ENCODE measurements at places on chromosomes 5 and 9. TPM values are rescaled to one million over a fixed set of nuclear protein-coding genes. Genes with fewer than 3 reads are reported as not detected.

EQTN gene
- total RNA-seq, result not detected

TMC1 gene
- total RNA-seq, result not detected

DNA sequence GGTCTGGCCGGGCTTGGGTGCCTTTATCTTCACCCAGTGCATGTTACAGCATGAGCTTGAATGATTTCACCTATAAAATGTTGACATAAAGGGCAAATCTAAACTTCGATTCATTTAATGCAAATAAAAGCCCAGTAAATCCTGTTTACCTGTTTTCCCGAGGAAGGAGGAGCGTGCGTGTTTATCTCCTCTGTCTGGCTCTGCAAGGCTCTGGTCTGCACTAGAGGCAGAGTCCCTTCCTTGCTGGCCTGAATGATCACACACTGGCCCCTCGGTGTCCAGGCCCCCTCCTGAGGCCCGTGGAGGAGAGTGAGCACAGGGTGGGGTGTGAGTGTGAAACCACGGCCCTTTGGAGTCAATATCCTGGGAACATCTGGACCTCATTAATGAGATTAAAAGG lies 125.1 kb upstream of the LHFPL2 start:
- DNase-seq, result no peak
- H3K4me3 ChIP-seq, result no peak overlapping the region
- H3K4me1 ChIP-seq, result peaks cover 4% of the 10 kb centered on the region
- no peaks in the 10 kb centered on the region for H3K36me3 ChIP-seq

- no peaks in the 10 kb centered on the region for H3K27me3 ChIP-seq
- no peak overlapping the region for H3K27ac ChIP-seq
- peaks cover 14% of the 10 kb centered on the region for H3K4me1 ChIP-seq
- no peaks in the 10 kb centered on the region for H3K36me3 ChIP-seq
- no peak overlapping the region for H3K4me3 ChIP-seq
Measured at GRCh38 chr5:95872346-95873268, 50.1 kb upstream of the GLRX start.

- H3K4me1 ChIP-seq, result peaks cover 12% of the 10 kb centered on the region
- no peak within 1 kb of the TSS for H3K4me3 ChIP-seq
- H3K36me3 ChIP-seq, result no peaks in the 10 kb centered on the region
- H3K27ac ChIP-seq, result peak within 1 kb of the TSS; percentile 50
- no peaks in the 10 kb centered on the region for H3K27me3 ChIP-seq
Measured at GRCh38 chr5:35047785-35048404, at the start of gene AGXT2. TSS of gene AGXT2 (minus strand) at chr5:35047949. CDS start at chr5:35047892, 57 bp downstream.

- H3K27ac ChIP-seq, result peak overlapping the region; percentile 87
- H3K4me3 ChIP-seq, result peak overlapping the region; percentile 94
- no peaks in the 10 kb centered on the region for H3K27me3 ChIP-seq
- DNase-seq, result peak; percentile 75
- peaks cover 64% of the 10 kb centered on the region for H3K4me1 ChIP-seq
Measured at GRCh38 chr5:95731571-95732554, 727 bp downstream of the RHOBTB3 start.

TSSK1B gene
- 0.72 TPM for total RNA-seq

- no peak overlapping the region for H3K4me3 ChIP-seq
- DNase-seq, result no peak
- peaks cover 5% of the 10 kb centered on the region for H3K4me1 ChIP-seq
- no peaks in the 10 kb centered on the region for H3K36me3 ChIP-seq
- peaks cover 23% of the 10 kb centered on the region for H3K27me3 ChIP-seq
Measured at GRCh38 chr5:173630724-173631365, 14.4 kb upstream of the BOD1 start.

DNA sequence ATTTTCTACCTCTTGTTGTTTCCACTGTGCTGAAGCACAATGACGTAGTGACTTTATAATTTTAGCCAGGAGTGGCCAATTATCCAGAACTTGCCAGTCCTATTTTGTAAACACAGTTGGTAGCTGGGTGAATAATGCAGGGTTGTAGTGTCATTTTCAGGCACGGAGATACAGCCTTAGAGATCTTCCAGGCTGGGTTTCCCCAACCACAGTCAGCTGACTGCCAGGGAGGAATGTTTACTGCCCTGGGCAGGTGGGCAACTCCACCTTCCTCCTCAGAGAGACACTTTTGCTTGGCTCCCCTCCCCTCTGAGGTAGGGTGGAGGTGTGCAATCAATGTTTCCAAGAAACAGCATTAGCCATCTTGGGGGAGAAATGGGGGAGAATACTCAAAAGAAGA lies 228.1 kb upstream of the NR4A3 start:
- H3K27me3 ChIP-seq, result no peaks in the 10 kb centered on the region
- no peak for DNase-seq
- no peak overlapping the region for H3K27ac ChIP-seq
- H3K4me1 ChIP-seq, result no peaks in the 10 kb centered on the region

- DNase-seq, result no peak
- no peaks in the 10 kb centered on the region for H3K36me3 ChIP-seq
- no peak overlapping the region for H3K27ac ChIP-seq
- H3K4me3 ChIP-seq, result no peak overlapping the region
- H3K4me1 ChIP-seq, result peaks cover 21% of the 10 kb centered on the region
Measured at GRCh38 chr5:80411589-80412219, 3.8 kb downstream of the ZFYVE16 start.

GRCh38 chr9:37466037-37466709 lies 923 bp upstream of the ZBTB5 start:
- no peaks in the 10 kb centered on the region for H3K36me3 ChIP-seq
- peaks cover 21% of the 10 kb centered on the region for H3K4me1 ChIP-seq
- peak overlapping the region; percentile 100 for H3K4me3 ChIP-seq
- H3K27me3 ChIP-seq, result no peaks in the 10 kb centered on the region
- peak overlapping the region; percentile 91 for H3K27ac ChIP-seq
- peak; percentile 55 for DNase-seq

DNA sequence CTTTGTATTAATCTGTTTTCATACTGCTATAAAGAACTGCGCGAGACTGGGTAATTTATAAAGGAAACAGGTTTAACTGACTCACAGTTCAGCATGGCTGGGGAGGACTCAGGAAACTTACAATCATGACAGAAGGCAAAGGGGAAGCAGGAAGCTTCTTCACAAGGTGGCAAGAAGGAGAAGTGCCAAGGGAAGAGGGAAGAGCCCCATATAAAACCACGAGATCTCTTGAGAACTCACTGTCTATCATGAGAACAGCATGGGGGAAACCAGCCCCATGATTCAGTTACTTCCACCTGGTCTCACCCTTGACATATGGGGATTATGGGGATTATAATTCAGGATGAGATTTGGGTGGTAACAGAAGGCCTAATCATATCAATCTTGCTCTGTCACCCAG lies 60.9 kb upstream of the CHD1 start:
- DNase-seq, result no peak
- no peaks in the 10 kb centered on the region for H3K4me1 ChIP-seq
- no peaks in the 10 kb centered on the region for H3K36me3 ChIP-seq
- H3K27me3 ChIP-seq, result no peaks in the 10 kb centered on the region
- no peak overlapping the region for H3K27ac ChIP-seq

GRCh38 chr9:115442054-115442453 lies 324.1 kb upstream of the TNC start:
- DNase-seq, result no peak
- H3K27ac ChIP-seq, result no peak overlapping the region
- H3K4me3 ChIP-seq, result no peak overlapping the region

DNA sequence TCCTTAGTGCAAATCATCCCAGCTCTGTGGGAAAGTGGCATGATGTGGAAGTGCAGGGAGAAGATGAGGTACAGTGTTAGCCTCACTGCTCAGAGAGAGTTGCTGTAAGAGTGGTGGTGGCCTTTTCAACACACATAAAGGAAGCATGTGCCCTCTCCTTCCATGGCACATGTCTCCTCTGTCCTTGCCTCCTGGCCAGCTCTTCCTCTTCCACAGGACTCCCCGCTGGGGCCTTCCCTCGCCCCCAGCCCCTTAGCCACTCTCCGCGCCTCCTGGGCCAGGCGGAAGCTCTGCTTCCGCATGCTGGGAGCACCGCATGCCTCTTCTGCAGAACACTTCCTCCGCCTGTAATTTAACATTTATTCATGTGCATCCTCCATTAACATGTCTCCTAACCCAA lies 4.8 kb upstream of the KCNMB1 start:
- no peaks in the 10 kb centered on the region for H3K36me3 ChIP-seq
- H3K27ac ChIP-seq, result no peak overlapping the region
- H3K4me3 ChIP-seq, result no peak overlapping the region
- H3K27me3 ChIP-seq, result peaks cover 4% of the 10 kb centered on the region

NEUROG1 gene
- not detected for total RNA-seq

LHX3 gene
- total RNA-seq, result under 0.01 TPM

DNA sequence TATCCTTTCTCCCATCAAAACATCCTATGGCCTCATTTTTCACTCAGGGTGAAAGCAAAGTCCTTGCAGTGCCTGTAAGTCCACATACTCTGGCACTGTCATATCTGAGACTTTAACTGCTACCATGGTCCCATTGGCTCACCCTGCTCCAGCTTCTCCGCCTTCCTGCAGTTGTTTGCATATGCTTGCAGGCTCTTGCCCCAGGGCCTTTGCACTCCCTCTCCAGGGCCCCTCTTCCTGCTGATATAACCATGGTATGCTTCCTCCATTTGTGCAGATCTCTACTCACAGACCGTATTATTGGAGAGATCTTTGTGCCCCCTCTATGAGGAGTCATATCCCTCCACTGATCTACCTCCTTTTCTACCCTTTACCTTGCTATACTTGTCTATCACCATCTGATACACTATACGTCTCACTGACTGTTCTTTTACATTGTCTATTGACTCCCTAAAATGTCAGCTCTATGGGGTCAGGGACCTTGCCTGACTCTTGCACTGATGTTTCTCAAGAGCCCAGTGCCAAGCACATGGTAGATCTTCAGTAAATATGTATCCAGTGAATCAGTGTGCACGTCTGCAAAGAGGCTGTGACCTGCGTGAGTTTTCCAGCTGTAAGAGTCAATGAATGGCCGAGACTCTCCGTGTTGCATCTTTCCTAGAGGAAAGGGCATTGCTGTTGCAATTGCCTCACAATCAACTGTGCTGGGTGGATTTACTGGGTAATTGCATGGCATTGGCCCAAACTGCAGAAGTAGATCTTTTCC lies 81.7 kb upstream of the CPEB4 start:
- no peaks in the 10 kb centered on the region for H3K27me3 ChIP-seq
- H3K36me3 ChIP-seq, result no peaks in the 10 kb centered on the region
- H3K4me3 ChIP-seq, result no peak overlapping the region
- H3K27ac ChIP-seq, result no peak overlapping the region

ADAMTS2 gene
- 203 TPM for total RNA-seq

GRCh38 chr5:180439911-180440769 lies 54.0 kb upstream of the CNOT6 start:
- H3K4me3 ChIP-seq, result no peak overlapping the region
- peaks cover 4% of the 10 kb centered on the region for H3K27me3 ChIP-seq
- no peak overlapping the region for H3K27ac ChIP-seq
- H3K36me3 ChIP-seq, result no peaks in the 10 kb centered on the region
- no peak for DNase-seq

- DNase-seq, result no peak
- no peaks in the 10 kb centered on the region for H3K27me3 ChIP-seq
- no peak overlapping the region for H3K27ac ChIP-seq
- no peaks in the 10 kb centered on the region for H3K4me1 ChIP-seq
- H3K36me3 ChIP-seq, result no peaks in the 10 kb centered on the region
Measured at GRCh38 chr5:45796959-45797553, 100.9 kb upstream of the HCN1 start.

GRCh38 chr5:105751908-105752307 lies 1918.8 kb downstream of the EFNA5 start:
- H3K4me3 ChIP-seq, result no peak overlapping the region
- H3K36me3 ChIP-seq, result no peaks in the 10 kb centered on the region
- no peak for DNase-seq
- H3K27ac ChIP-seq, result no peak overlapping the region

GRCh38 chr5:158462349-158463114 lies 603.6 kb upstream of the CLINT1 start:
- no peaks in the 10 kb centered on the region for H3K36me3 ChIP-seq
- H3K4me3 ChIP-seq, result no peak overlapping the region
- peaks cover 18% of the 10 kb centered on the region for H3K4me1 ChIP-seq
- no peak for DNase-seq

- peaks cover 15% of the 10 kb centered on the region for H3K27me3 ChIP-seq
- no peak overlapping the region for H3K27ac ChIP-seq
- no peaks in the 10 kb centered on the region for H3K36me3 ChIP-seq
- H3K4me1 ChIP-seq, result no peaks in the 10 kb centered on the region
Measured at GRCh38 chr9:114434878-114435311, 47.1 kb upstream of the AKNA start.

DNA sequence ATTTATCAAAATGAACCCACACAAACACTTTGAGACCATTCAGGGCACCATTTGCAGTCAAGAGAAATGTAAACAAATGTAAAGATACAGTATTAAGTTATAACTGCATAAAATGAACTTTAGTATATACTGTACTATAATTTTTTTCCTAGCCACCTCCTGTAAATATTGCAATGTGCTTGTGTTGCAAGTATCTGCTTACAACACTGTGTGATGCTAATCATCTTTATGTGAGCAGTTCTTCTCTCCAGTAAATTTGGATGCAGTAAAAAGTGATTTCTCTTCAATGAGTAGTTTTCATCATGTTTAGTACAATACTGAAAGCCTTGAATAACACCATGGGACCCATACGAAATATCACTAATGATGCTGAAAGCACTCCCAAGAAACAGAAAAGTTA lies 9.4 kb downstream of the G3BP1 start:
- H3K36me3 ChIP-seq, result peaks cover 16% of the 10 kb centered on the region
- DNase-seq, result no peak
- H3K4me1 ChIP-seq, result peaks cover 15% of the 10 kb centered on the region

GRCh38 chr9:69260161-69260560 lies 64.9 kb upstream of the ENTREP1 start:
- H3K27me3 ChIP-seq, result no peaks in the 10 kb centered on the region
- no peak overlapping the region for H3K4me3 ChIP-seq
- H3K4me1 ChIP-seq, result no peaks in the 10 kb centered on the region

DNA sequence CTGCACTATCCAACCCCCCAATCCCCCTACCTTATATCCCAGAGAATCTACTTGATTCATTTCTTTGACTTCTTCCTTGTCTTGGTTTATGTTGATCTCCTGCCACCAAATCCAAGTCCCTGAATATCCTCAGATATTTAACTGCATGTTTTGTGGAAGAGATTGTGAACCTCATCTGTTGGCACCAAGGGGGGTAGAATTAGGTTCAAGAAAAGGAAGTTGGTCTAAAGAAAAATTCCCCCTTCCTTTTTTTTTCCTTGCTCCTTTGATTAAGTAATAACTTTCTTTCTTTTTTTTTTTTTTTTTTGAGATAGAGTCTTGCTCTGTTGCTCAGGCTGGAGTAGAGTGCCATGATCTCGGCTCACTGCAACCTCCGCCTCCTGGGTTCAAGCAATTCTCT lies 526 bp upstream of the CD14 start:
- H3K4me3 ChIP-seq, result peak overlapping the region; percentile 72
- DNase-seq, result no peak
- H3K36me3 ChIP-seq, result no peaks in the 10 kb centered on the region
- peaks cover 7% of the 10 kb centered on the region for H3K27me3 ChIP-seq

OSMR gene
- 189 TPM for total RNA-seq

DNA sequence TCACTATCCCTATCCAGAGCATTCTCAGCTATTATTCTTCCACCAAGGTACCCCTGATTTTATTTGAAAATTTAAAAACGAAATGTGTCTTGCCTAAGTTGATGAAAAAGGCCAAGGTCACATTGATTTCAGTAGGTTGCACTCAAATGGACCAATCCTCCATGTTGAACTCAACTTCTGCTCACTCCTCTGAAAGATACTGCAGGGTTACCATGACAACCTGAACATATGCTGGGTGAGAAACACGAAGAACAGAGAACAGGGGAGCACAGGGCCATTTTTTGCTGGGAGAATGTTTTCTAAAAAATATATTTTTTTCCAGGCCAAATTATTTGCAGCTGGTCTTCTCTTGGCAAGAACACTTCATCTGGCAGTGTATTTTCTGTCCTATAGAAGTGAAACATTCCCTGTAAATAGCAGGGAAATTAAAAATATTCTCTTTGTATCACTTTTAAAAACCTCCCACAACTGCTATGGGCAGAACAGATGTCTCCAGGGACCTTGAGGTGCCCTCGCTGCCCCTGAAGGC lies 215.9 kb downstream of the NXNL2 start:
- DNase-seq, result no peak
- no peaks in the 10 kb centered on the region for H3K27me3 ChIP-seq
- peaks cover 44% of the 10 kb centered on the region for H3K4me1 ChIP-seq
- H3K4me3 ChIP-seq, result no peak overlapping the region

LCN15 gene
- not detected for total RNA-seq
